Bronchial epithelial cell (primary cell): ENCODE measurements at places on chromosomes 11 and 22. TPM values are rescaled to one million over a fixed set of nuclear protein-coding genes. Genes with fewer than 3 reads are reported as not detected.

The SCARF2 gene
- total RNA-seq: 0.26 and 0.53 TPM in 2 replicates

DNA sequence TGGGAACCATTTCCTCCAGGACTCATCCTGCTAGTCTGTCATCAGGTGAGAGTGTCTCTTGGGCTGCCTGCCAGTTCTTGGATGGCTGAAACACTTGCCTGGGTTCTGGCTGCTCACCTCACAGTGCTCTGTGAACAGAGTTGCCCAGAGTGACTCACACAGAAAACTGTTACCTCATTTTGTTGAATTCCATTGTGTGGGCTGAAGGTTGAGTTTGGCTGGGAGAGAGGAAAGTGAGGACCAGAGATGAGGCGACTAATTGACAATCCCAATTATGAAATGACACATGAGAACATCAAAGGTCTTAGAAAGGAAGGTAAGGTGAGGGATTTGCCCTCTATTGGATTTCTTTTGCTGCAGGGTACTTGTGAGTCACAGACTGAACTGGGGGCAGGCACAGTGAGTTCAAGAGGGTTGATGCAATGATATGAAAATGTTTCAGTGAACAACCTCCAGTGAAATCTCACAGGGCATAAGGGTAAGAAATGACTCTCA lies 20.2 kb upstream of the CALCB start:
- DNase-seq: peak; percentile 92

DNA sequence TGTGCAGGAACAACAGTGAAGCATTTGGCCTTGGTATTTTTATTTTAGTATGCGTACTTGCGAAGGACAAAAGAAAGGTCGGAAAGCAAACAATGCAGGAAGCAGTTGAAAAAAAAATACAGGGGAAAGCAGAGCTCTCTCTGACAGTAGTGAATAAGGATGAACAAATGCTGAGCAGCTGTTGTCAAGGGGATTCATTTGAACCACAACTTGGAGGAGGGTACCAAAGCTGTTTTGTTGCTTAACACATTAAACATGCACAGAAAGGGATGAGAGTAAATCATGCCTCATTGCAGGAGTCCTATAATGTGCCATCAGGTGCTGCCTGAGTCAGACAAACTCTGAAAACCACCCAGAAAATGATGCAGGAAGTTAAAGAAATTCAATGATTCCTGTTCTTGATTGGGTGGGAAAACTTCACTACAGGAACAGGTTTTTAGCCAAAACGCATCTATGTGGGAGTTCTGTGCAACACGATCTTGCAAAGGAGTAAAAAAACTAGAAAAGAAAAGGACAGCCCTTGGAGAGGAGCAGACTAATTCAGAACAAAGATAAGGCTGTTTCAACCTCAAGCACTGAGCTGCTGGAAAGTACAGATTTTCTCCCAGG lies 2113.5 kb downstream of the LRRC4C start:
- DNase-seq: no peak

DNA sequence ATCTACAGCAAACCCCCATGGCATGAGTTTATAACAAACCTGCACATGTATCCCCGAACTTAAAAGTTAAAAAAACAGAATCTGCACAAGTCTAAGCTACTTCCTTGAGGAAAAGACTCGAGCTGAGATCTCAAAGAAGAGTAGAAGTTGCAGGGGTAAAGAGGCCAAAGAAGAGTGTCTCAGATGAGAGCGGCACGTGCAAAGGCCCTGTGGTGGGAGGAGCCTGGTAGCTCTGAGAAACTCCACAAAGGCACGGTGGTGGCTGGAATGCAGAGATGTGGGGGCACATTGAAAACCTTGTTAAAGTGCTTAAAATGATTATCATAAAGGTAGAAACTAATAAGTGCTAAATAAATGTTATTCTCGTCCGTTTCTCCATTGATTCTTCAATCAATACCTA lies 103.2 kb upstream of the GRK3 start:
- no peak for DNase-seq
